ENCODE measurements at places on chromosomes 16 and 17.

GRCh38 chr17:20032636-20033035 lies 23.5 kb downstream of the SPECC1 start:
- no peak for DNase-seq

DNA sequence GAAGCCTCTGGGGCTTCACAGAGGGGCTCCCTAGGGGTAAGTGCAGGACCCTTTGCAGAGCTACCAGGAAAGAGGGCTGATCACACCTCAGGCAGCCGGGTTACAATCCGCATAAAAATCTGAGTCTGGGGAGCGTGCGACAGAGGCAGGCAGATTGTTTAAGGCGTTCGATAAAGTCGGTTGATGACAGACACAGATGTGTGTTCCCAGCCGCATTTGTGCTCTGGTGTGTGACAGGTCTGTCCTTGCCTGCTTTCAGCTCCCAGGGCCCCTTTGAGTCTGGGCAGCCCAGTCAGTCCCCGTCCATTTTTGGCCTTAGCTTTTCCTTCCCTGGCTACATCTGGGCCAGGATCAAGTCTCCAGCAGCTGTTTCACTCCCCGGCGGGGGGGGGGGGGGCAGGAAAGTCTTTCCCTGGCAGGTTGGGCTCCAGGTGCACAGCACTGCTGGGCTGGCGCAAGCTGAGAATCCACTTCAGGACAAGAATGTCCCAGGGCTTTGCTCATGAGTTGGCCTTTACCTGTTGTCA lies 1.3 kb upstream of the ZACN start:
- no peak for DNase-seq

- DNase-seq, result no peak
Observed at GRCh38 chr16:17972460-17972943, 364.0 kb downstream of the NPIPA8 start.

DNA sequence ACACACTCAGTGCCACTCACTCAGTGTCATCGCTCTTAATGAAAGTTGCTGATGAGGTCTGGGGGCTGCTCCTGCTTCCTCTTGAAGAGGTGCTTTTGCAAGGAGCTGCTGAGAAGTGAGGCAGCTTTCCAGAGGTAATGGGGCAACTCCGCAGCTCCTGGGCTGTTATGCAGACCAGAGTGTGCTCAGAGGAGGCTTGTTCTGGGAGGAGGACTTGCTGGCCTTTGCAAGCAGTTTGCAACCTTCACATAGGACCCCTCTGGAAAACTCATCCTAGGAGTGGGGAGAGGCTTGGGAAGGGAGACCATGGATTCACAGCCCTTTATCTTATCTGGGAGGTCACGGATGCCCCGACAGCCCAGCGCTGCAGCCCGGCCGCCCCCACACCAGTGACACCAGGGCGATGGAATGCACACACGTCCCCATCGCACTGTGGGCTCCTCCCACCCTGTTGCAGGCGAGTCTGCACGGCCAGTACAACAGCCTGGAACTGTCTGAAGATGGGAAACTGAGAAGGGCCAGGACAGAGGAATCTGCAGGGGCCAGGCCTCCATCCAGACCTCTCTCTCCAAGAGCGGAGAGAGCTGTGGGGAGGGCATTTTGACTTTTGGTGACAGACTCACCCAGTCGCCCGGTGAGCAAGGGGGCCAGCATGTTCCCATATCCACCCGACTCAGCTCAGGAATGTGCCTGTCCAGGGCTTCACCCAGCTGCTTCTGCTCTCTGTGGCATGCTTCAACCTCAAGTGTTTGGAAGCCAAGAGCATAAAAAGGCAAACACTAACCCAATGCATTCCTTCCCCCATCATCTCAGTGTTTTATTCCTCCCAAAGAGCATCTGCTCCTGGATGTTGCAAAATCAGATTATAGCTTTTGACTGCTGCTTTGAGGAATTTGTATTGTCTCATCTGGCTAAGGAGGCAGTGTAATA lies 78.6 kb upstream of the ZNF469 start:
- DNase-seq, result no peak

DNA sequence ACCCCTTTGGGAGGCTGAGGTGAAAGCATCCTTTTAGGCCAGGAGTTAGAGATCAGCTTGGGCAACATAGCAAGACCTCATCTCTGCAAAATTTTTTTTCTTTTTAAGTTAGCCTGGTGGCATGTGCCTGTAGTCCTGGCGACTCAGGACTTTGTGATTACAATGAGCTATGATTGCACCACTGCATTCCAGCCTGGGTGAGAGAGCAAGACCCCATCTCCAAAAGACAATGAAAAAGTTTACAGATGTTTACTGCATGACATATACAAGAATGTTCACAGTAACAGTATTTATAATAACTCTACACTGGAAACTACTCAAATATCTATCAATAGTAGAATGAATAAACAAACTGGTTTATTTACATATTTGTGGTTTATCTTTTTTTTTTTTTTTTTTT lies 33.1 kb upstream of the CCL22 start:
- DNase-seq, result no peak

GRCh38 chr16:81429045-81429521 lies 15.5 kb upstream of the CMIP start:
- no peak for DNase-seq

DNA sequence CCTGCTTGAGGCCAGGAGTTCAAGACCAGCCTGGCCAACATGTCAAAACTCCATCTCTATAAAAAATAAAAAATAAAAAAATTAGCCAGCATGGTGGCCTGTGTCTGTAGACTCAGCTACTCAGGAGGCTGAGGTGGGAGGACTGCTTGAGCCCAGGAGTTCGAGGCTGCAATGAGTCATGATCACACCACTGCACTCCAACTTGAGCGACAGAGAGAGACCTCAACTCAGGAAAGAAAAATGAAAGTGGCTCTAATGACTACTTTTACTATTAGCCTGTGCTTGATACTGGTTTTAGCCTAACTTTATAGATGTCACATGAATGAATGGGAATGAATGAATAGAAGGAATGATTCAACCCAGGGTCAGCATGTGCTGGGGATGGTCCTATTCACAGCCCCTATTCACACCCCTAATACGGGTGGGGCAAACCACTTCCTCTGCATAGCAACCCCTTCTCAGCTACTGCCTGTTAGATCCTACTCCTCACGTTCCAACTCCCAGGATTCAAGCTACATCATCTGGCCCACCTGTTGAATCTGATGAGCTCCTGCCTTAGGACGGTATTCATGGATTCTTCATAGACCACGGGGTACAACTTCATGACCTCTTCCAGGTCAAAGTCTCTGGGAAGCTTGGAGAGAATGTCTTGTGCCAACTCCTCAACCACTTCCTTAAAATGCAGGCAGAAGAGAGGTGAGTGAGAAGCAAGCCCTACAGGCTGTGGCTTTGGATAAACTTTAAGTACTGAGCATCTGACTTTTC lies 40.5 kb downstream of the LYRM1 start:
- no peak for DNase-seq

- no peak for DNase-seq
Observed at GRCh38 chr17:51666971-51667705, 406.8 kb downstream of the UTP18 start.

DNA sequence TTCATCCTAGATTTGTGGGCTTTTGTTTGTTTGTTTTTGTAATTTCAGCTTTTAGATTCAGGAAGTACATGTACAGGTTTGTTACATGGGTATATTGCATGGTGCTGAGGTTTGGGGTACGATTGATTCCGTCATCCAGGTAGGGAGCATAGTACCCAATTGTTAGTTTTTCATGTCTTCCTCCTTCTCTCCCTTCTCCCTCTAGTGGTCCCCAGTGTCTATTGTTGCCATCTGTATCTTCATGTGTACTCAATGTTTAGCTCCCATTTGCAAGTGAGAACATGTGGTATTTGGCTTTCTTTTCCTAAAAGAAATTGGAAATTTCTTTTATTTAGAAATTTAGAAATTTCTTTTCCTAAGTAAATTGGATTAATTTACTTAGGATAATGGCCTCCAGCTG lies 37.1 kb upstream of the BCAS3 start:
- no peak for DNase-seq

DNA sequence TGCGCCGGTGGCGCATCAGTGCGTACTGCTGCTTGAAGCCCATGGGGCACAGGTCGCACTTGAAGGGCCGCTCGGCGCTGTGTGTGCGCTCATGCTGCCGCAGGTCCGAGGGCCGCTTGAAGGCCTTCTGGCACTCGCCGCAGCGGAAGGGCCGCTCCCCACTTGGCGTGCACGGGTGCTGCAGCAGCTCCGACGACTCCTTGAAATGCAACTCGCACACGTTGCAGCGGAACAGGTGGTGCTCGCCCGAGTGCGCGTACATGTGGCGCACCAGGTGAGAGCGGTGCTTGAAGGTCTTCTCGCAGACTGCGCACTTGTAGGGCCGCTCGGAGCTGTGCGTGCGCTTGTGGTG lies 3.3 kb downstream of the ZNF319 start:
- no peak for DNase-seq

DNA sequence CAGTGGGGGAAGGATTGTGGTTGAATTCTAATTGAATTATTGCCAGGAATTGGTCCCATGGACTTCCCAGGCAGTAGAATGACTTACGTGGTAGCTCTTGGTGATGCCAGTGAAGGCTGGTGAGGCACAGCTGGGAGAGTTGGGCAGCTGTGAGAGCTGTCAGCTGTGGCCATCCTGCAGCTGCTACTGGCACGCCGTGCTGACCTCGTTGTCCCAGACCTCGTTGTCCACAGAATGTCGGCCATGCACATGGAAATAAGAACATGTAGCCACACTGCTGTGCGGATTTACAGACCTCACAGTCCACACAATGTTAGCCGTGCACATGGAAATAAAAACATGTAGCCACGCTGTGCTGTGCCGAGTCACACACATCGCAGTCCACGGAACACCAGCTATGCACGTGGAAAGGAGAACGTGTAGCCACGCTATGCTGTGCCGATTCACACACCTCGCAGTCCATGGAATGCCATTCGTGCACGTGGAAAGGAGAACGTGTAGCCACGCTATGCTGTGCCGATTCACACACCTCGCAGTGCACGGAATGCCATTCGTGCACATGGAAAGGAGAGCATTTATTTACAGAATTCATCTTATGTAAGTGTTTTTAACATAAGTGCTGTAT lies 59.2 kb downstream of the BANP start:
- DNase-seq, result no peak

GRCh38 chr17:68460146-68460545 lies 2.9 kb upstream of the WIPI1 start:
- DNase-seq, result no peak

DNA sequence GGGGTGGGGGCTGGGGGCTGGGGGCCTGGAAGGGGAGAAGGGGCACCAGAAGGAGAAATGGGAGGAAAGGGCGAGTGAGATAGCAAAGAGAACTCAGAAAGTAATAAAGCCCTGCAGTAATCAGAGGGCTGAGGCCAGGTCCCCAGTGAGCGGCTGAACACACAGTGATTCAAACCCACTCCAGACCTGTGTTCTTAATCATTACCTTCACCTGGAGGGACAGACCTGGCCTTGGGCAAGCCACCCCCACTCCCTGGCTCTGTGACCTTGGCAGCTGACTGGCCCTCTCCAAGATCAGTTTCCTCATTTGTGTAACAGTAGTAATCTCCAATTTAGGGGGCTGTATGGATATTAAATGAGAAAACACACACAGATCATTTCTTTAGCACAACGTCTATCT lies 150.4 kb downstream of the WWOX start:
- DNase-seq, result no peak

GRCh38 chr17:5522476-5522875 lies 36.1 kb downstream of the MIS12 start:
- DNase-seq, result no peak

DNA sequence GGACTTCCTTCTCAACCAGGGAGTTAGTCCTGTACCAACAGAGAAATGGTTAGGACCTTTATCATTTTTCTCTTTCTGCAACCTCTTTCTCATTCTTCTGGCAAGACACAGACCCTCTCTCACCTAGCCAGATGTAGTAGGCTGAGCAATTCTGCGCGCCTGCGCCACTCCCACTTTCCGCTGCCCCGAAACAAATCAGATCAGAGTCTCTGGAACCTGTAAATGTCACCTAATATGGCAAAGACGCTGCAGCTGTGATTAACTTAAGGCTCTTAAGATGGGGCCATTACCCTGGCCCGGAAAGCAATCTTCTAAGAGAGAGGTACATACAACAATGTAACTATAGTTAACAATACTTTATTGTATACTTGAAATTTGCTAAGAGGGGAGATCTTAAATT lies 94.3 kb upstream of the ASIC2 start:
- DNase-seq, result no peak

- no peak for DNase-seq
Observed at GRCh38 chr16:73093146-73094144, 45.5 kb upstream of the ZFHX3 start.

GRCh38 chr17:21280081-21280518 lies 4.4 kb upstream of the MAP2K3 start:
- DNase-seq, result peak; percentile 81

- DNase-seq, result no peak
Observed at GRCh38 chr17:35743626-35744328, 9.3 kb downstream of the GAS2L2 start.

DNA sequence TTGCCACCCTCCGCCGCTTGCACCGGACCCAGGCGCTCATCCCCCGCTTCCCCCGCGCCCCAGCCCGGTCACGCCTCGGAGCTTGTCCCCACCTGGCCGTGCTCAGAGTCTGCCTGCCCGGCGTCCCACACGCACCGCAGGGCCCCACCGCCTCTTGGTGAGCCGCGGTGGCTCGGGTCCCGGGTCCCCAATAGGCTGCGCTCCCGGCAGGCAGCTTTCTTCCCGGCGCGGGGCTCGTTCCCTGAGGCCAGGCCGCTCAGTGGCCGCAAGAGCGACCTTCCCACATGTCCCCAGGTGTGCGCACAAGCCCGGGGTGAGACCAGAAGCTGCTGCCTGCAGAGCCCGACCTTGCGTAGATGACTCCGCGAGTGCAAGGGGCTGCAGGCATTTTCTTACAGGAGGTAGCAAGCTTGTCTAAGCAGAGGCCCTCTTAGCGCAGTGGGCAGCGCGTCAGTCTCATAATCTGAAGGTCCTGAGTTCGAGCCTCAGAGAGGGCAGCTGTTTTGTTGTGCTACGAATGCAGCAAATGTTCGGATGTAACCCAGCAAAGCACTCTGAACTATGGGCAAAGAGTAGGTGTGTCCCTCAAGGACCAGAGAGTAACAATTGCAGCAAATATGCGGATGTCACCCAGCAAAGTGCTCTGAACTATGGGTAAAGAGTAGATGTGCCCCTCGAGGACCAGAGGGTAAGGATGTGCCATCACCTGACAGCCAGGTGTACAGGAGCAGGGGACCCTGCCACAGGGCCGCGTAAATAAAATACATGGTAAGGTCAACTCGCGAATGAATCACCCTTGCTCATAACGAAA lies 15.6 kb downstream of the TLE7 start:
- peak; percentile 67 for DNase-seq

- DNase-seq, result no peak
Observed at GRCh38 chr16:46801428-46802049, 29.4 kb downstream of the C16orf87 start.

DNA sequence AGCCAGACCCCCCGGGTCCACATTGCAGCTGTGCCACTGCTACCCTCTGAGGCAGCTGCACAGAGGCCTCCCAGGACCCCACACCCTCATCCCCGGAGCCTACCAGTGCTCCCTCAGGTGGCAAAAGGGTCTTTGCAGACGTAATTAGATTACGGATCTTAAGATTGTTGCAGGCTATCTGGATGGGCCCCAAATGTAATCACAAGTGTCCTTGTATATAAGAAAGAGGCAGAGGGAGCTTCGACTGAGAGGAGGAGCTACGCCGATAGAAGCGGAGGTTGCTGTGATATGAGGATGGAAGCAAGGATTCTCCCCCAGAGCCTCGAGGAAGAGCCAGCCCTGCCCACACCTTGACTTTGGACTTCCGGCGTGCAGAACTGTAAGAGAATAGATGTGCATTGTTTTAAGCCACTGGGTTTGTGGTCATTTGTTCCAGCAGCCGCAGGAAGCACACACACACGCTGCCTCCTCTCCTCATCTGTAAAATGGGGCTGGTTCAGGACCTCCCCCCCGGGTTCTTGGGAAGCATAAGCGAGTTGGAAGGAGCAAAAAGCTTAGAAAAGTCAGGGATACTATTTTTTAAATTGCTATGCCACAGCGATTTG lies 10.5 kb upstream of the RAI1 start:
- DNase-seq, result no peak
